ENCODE measurements at places on chromosomes 4 and X.

DNA sequence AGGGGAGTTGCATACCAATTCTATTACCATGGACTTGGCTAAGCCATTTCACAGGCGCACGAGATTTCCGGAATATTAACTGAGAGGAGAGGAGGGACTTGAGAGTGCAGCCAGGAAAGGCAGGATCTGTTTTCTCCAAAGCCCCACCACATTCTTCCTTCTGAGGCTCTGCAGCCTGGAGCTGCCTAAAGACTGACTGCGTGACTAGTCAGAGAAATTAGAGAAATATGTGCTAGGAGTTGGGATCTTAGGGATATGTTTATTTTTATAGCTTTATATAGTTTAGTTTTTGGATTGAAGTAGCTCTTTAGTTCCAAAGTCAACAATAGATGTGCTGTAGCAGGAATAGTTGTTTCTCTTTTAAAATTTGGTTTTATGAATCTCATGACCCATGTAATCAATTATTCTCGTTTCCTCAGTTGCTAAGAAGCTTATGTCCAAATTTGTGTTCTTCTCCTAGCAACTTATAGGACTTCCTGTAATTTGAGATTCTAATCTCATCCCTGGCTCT, 300.1 kb upstream of the DDX53 start:
- DNase-seq = no peak

GRCh38 chr4:39814403-39815185, 116.7 kb downstream of the UBE2K start:
- DNase-seq = no peak

GRCh38 chr4:180789929-180790328, 1453.3 kb upstream of the TENM3 start:
- no peak for DNase-seq

- DNase-seq = no peak
Observed at GRCh38 chrX:150005027-150005426, 66.7 kb upstream of the EOLA2 start.

- DNase-seq = no peak
Observed at GRCh38 chr4:131499141-131499873, 1649.8 kb upstream of the PCDH10 start.

GRCh38 chr4:147791865-147792264, 60.0 kb downstream of the ARHGAP10 start:
- DNase-seq = no peak

- no peak for DNase-seq
Observed at GRCh38 chrX:36007207-36007606, 87.7 kb downstream of the CFAP47 start.

GRCh38 chr4:53991821-53992220, 72.6 kb downstream of the CHIC2 start:
- DNase-seq = no peak

- DNase-seq = no peak
Observed at GRCh38 chrX:39665830-39666518, 431.8 kb downstream of the BCOR start.

GRCh38 chr4:10013722-10014121, 7.6 kb downstream of the SLC2A9 start:
- DNase-seq = no peak

GRCh38 chr4:187294861-187295260, 571.2 kb upstream of the FAT1 start:
- no peak for DNase-seq

GRCh38 chr4:17812801-17813200, 2.0 kb downstream of the NCAPG start:
- DNase-seq = no peak

- no peak for DNase-seq
Observed at GRCh38 chrX:11103006-11103405, 8.1 kb upstream of the HCCS start.

Data from T-helper 22 cell (primary cell).